ENCODE measurements at places on chromosomes 1 and 21.

DNA sequence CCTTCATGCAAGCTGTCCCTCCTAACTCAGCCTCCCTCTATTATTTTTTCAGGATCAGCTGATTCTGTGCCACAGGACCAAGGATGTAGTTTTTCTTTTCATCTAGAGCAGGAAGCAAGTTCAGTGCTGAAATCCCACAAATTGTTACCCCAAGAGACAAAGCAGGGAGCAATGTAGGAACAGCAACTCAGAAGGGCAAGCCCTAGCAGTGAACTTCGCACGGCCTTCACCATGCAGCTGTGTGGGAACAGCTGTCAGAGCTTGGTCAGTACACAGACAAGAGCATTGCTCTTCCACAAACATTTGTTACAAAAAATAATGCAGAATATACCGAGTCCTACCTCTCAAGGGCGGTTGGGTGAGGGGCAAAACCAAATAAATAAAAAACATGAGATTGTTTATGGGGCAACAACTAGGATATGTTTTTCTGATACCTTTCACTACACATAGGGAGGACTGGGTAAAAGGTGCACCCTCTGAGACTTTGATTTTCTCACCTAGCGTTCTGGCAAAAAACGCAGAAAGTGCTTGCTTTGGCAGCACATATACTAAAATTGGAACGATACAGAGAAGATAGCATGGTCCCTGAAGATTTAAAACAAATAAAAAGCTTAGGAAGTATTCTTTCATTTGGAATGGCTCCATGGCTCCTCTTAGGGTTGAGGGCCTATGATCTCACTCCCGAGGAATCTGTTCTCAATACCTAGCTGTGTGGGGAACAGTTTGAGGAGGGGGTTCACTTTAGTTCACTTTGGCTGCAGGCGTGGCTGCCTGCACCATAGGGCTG lies 37.1 kb upstream of the ANGPTL7 start:
- DNase-seq, result no peak

GRCh38 chr1:246482805-246483568 lies 24.1 kb downstream of the SMYD3 start:
- DNase-seq, result no peak

GRCh38 chr1:156119503-156120209 lies 5.1 kb downstream of the LMNA start:
- DNase-seq, result peak; percentile 94

- no peak for DNase-seq
Measured at GRCh38 chr1:212487286-212487685, 54.6 kb downstream of the NENF start.

- no peak for DNase-seq
Measured at GRCh38 chr1:177211231-177211630, 40.5 kb downstream of the BRINP2 start.

- peak; percentile 62 for DNase-seq
Measured at GRCh38 chr1:94039514-94039870, 81.5 kb downstream of the ABCA4 start.

GRCh38 chr1:182301467-182302198 lies 90.0 kb downstream of the GLUL start:
- DNase-seq, result peak; percentile 53

- no peak for DNase-seq
Measured at GRCh38 chr1:99680270-99680669, 34.4 kb downstream of the PALMD start.

GRCh38 chr1:84582802-84583587 lies 8.8 kb upstream of the CTBS start:
- DNase-seq, result no peak

- no peak for DNase-seq
Measured at GRCh38 chr1:216921866-216922265, 198.6 kb upstream of the ESRRG start.
